Upper lobe of right lung (tissue), 1 donor: ENCODE measurements at places on chromosomes 3 and 15. TPM values are rescaled to one million over a fixed set of nuclear protein-coding genes. Genes with fewer than 3 reads are reported as not detected.

DNA sequence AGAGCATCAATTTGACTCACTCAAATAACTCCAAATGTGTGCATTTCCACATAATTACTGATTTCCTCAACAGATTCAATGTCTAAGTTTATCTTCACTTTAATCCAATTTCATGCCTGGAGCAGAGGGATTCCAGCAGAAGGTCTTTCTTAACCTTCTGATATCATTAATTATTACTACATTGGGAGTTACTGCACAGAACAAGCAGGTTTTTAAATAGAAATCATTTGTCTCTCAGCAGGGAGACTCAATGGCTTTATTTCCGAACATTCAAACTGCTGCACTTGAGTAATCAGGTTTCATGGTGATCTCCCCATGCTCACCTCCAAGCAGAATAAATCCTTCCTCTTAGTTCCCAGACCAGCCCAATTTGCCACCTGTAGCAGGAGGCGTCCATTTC is 264.8 kb upstream of the IGF1R start:
- H3K4me1 ChIP-seq: no peaks in the 10 kb centered on the region
- H3K27me3 ChIP-seq: peaks cover 7% of the 10 kb centered on the region
- H3K36me3 ChIP-seq: no peaks in the 10 kb centered on the region
- H3K4me3 ChIP-seq: no peak overlapping the region

GRCh38 chr3:157070678-157070999 is 89.3 kb downstream of the CCNL1 start:
- H3K4me1 ChIP-seq: no peaks in the 10 kb centered on the region
- H3K4me3 ChIP-seq: no peak overlapping the region
- H3K27ac ChIP-seq: no peak overlapping the region
- no peaks in the 10 kb centered on the region for H3K36me3 ChIP-seq

DNA sequence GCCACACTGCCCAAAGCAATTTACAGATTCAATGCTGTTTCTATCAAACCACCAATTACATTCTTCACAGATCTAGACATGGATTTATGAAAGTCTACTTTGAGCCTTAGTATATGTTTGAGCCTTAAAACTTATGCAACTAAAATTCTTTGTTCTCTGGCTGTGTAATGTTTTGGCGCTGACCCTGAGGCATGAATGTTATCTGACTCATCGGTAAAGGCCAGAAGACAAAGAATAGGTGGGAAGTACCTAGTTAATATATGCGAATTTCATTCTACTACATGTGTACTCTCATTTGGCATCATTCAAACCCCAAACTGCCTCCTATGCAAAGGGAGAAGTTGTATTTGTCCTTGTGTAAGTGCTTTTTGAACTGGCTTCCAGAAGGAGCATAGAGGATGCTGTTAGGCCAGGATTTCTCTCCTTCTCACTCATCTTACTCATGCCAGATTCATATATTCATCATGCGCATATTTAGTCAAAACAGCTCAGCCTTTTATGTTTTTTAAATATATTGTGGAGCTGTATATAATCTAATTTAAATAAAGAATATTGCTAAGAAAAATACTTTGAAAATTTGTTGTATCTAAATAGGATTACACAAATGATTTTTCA is 204.2 kb downstream of the NFKBIZ start:
- H3K36me3 ChIP-seq: no peaks in the 10 kb centered on the region
- no peak overlapping the region for H3K4me3 ChIP-seq
- H3K4me1 ChIP-seq: no peaks in the 10 kb centered on the region
- no peak overlapping the region for H3K27ac ChIP-seq

CD200 gene
- 6.5 TPM for total RNA-seq

ST3GAL6 gene
- total RNA-seq: 29.4 TPM

ZNF717 gene
- total RNA-seq: 11.0 TPM

RTP1 gene
- total RNA-seq: not detected

LSAMP gene
- 24.6 TPM for total RNA-seq

CCR1 gene
- 40.9 TPM for total RNA-seq
